Muscle of back (tissue), 13 donors: ENCODE measurements at places on chromosomes 5 and 9. TPM values are rescaled to one million over a fixed set of nuclear protein-coding genes. Genes with fewer than 3 reads are reported as not detected.

GRCh38 chr9:92807757-92808725 is 43.4 kb upstream of the BICD2 start:
- DNase-seq = peak; percentile 14

DNA sequence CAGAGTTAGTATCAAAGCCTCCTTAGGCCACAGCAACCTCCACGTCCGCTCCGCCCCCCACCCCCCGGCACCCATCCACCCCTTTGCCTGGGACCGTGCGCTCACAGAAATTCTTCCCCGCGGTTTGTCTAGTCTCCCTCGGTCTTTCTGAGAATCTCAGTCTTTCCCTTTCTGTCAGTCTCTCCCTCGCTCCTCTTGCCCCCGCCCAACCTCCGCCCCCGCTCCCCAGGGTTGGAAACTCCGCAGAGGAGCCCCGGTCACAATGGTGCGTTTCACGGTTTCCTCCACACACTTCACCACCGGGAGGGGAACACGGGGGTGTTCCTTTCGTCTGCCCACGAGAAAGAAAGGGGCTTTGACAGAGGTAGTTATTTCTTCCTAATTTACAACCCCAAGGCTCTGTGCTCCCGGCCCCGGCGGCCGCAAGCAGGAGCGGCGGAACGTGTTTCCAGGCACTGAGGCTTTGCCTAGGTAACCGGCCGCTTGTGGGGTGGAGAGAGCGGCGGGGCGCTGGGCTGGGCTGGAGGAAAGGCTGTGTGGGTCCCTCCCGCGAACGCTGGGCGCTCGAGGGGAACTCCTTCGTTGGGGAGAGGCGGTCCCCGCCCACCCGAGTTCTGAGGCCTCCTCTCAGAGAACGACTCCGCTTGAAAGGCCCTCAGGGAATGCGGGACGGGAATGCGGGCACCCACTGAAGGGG is 2.1 kb downstream of the NR4A3 start:
- DNase-seq = peak; percentile 28

GRCh38 chr5:9125852-9126251 is 420.0 kb downstream of the SEMA5A start:
- DNase-seq = no peak

CRHBP gene
- polyA plus RNA-seq = 0.70 TPM

- DNase-seq = no peak
Observed at GRCh38 chr5:91441082-91441481, 58.0 kb upstream of the ARRDC3 start.

SMARCA2 gene
- polyA plus RNA-seq = 101 TPM

DNA sequence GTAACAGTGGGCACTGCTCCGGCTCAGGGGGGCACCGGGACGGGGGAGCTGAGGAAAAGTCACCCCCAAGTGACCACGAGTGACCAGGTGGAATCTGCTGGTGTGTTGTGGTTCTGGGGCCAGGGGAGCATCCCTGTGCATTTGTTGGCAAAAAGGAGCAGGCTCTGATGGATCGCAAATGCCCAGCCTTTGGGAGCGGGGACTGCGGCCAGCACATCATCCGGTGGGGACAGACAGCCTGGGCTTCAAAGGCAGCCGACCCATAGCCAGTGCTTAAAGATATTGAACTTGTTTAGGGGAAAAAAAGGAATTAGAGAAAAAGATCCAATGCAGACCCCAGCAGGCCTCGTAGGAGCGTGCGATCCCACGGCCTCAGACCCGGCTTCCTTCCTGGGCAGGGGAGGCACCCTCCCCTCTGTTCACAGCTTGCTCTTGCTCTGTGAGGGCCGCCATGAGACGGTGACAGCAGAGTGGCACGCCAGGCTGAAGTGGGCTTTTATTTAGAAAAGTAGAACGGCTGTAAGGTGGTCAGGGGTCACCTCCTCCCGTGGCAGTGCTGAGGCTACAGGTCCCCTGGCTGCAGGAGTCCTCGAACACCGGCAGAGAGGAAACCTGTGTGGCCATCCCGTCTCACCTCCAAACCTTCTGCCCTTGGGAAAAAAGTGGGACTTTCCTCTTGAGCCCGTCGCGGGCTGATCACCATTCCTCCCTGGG is 41.2 kb downstream of the COL5A1 start:
- DNase-seq = no peak

SGCD gene
- polyA plus RNA-seq = 80.4 TPM

DNA sequence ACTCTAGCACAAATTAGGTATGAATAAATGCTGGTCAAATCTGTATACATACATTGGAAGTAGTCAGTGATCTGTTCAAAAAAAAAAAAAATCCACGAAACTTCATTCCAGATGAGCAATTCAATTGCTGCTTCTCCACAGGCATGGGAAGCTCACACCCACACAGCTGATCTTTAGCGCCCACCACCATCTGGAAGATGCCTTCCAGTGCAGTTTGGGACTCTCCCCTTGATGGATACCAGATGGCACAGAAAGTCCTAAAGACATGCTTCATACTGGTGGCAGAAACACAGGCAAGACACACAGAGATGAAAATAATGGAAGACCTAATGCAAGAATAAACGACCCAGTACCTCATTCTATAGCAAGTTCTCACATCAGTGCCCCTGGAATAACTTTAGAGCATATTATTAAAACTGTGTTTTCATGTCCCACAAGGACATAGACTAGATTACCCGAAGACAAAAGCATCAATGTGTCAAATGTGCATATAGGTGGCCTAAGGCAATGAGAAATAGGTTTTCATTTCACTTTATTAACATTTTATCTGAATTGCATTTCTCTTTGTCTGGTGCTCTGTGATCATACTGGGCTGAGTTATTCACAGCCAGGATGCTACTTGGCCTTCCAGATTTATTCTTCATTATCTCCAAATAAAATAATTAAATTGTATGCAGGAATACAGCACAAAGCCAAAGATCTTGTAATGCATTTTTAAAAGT is 135.4 kb upstream of the TAS2R1 start:
- no peak for DNase-seq

DNA sequence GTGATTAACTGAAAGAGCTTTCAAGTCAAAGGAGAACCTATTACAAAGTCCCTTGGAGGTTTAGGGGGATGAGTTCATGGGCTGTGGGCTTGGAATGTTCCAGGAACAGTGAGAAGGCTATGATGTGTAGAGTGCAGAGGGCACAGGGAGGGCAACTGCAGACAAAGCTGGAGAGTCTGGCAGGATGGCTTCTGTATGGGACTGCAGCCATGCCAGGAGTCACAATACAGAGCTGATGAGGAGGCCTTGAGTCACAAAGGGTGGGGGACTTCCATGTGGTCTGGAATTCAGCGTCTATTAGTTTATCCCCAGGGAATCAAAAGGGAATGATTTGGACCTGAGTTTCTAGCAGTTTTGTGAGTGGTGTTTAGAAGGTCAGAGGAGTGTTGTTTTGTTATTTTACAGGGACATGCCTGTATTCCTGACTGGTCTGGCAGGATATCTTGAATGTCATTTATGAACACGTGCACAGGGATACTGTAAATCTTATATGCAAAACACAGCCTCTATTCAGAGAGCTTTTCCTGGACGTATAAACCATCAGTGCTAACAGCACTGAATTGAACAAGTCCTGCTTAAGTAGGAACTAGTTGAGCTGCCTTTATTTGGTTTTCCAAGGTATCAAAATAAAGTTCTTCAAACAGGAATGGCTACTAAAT is 14.3 kb upstream of the TEK start:
- DNase-seq = no peak

ATP10B gene
- 0.48 TPM for polyA plus RNA-seq

GRCh38 chr5:55102348-55102747 is at the start of gene GZMA:
Gene GZMA (plus strand): TSS chr5:55102646. CDS start chr5:55102683, 37 bp downstream.
- DNase-seq = no peak

GRCh38 chr9:136246849-136247550 is 1.4 kb upstream of the QSOX2 start:
- no peak for DNase-seq

- DNase-seq = no peak
Observed at GRCh38 chr5:113989913-113990305, 372.0 kb upstream of the KCNN2 start.

GRCh38 chr5:117082977-117083376 is 508.4 kb upstream of the SEMA6A start:
- DNase-seq = peak; percentile 55

- DNase-seq = no peak
Observed at GRCh38 chr5:1524799-1525623, 1.3 kb upstream of the LPCAT1 start.

DNA sequence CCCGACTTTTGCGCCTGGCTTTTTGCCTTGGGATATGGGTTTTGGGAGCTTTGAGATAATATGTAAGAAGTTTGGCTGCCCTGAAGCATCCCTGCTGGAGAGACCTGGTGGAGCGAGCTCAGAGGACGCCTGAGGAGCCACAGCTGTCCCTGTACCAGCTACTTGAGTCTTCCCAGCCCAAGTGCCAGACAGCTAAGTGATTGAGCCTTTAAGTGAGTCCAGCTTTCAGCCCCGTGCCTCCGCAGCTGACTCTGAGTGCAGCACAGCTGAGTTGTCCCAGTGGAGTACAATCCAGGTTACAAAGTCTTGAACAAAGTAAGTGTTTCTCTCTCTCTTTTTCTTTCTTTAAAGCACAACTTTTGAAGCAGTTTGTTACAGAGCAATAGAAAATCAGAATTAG is 203.8 kb upstream of the DAP start:
- DNase-seq = no peak

- no peak for DNase-seq
Observed at GRCh38 chr9:102405218-102405867, 589.8 kb upstream of the CYLC2 start.

- DNase-seq = no peak
Observed at GRCh38 chr5:134524272-134524825, 1.1 kb upstream of the JADE2 start.

CBY3 gene
- not detected for polyA plus RNA-seq

GRCh38 chr5:6488021-6488420 is 39.4 kb downstream of the UBE2QL1 start:
- no peak for DNase-seq

- DNase-seq = no peak
Observed at GRCh38 chr5:103667068-103667467, 104.5 kb upstream of the NUDT12 start.

GRCh38 chr5:33712664-33713063 is 179.1 kb downstream of the ADAMTS12 start:
- DNase-seq = no peak

- DNase-seq = no peak
Observed at GRCh38 chr5:103532086-103532734, 30.4 kb downstream of the NUDT12 start.

DNA sequence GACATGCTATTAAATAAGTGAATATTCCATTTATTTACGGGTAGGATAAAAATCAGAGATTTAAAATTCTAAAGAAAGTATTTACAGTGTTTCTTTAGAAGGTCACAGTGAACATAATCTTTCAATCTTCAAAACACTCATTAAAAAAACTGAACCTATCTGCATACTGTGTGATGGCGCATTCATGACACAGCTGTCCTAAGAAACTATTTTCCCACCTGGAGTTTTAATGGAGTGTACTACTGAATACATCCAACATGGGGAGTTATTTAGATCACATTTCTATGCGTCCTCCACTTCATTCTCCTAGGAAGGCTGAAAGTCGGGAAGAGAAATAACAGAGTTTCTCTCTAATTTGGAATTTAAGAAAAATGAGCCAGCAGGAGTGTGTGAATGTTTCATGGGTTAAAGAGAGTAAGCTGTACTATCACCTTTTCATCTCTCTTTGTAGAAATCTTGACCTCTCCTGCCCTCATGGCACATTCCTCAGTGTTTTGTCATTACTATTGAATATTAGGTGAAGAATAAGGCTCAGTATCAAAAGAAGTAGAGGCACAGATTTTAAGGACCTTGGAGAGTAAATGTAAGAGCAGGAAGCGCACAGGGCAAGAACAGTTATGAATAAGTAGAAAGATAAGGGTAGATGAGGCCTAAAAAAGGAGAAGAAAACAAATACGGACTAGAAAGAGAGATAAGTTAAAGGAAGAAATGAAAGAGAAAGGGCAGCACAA is 551.2 kb upstream of the TUSC1 start:
- DNase-seq = no peak

GRCh38 chr5:59749782-59750520 is 143.6 kb downstream of the PDE4D start:
- no peak for DNase-seq

GRCh38 chr5:84437673-84438315 is 53.1 kb upstream of the EDIL3 start:
- no peak for DNase-seq

DNA sequence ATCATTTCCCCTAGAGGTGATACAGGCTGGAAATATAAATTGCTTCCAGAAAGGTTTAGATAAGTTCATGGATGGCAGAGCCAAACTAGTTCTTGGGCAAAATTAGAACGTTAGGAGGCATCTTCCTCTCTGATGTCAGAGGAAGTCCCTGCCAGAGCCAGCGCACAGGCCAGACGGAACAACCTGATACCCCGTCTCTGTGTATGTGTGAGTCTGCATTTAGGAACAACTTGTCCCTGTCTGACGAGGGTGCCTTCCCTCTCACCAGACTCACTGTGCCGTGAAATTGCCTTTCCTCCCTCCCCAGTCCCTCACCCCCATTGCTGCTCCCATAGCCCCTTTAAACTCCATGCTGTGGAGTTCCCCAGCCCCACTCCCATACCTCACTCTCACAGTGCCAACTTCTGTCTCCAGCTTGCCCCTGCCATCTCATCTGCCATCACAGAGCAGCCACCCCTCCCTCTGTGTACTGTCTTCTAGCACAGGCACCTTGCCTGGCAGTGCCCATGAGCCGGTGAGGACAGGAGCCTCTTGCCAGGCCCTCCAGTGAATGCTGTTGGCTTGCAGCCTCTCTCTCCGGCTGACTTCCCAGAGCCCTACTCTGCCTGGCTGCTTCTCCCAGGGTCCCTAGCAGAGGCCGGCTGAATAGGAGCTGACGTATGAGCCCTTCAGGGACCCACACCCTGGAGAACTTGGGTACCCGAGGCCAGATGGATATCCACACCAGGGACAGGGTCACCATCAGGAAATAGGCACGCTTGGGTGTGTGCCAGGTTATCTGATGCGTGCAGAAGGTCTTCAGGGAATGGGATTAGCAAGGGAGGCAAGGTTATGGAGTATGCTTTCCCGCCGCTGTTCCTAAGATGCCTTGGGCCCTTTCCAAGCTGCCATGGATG is 26.7 kb downstream of the UNC5A start:
- no peak for DNase-seq

FKTN gene
- 17.4 TPM for polyA plus RNA-seq

RMRP gene
- polyA plus RNA-seq = not detected

- DNase-seq = peak; percentile 70
Observed at GRCh38 chr5:37837414-37838032, 2.3 kb downstream of the GDNF start.
